ENCODE measurements at places on chromosomes 2 and 18. TPM values are rescaled to one million over a fixed set of nuclear protein-coding genes. Genes with fewer than 3 reads are reported as not detected.

The GPAT2 gene
- 3.9 TPM for total RNA-seq

The TPGS2 gene
- 98.8 TPM for total RNA-seq

The MTA3 gene
- total RNA-seq: 27.2 TPM

The ALK gene
- total RNA-seq: under 0.01 TPM

The FN1 gene
- 3,444 TPM for total RNA-seq

The MYL12B gene
- total RNA-seq: 473 TPM

The TSHZ1 gene
- 4.3 TPM for total RNA-seq

The APCDD1 gene
- 17.3 TPM for total RNA-seq

The TRIM43 gene
- not detected for total RNA-seq

The DRC1 gene
- total RNA-seq: under 0.01 TPM

The SCG2 gene
- total RNA-seq: 0.66 TPM

The RABL2A gene
- 6.9 TPM for total RNA-seq

The PLGLB1 gene
- 0.99 TPM for total RNA-seq

The SKA1 gene
- total RNA-seq: 1.0 TPM

The CLEC4F gene
- not detected for total RNA-seq

The FMNL2 gene
- total RNA-seq: 30.2 TPM

The PARD3B gene
- total RNA-seq: 20.6 TPM

The GKN2 gene
- not detected for total RNA-seq

The RBBP8 gene
- 21.0 TPM for total RNA-seq

The MC5R gene
- not detected for total RNA-seq

The SNORC gene
- 0.83 TPM for total RNA-seq

The RAPGEF4 gene
- 1.3 TPM for total RNA-seq

The MYO7B gene
- total RNA-seq: under 0.01 TPM

The PCARE gene
- total RNA-seq: under 0.01 TPM

The MDH1B gene
- 1.8 TPM for total RNA-seq

The HJURP gene
- 5.8 TPM for total RNA-seq

The C2orf78 gene
- total RNA-seq: not detected

The UGT1A4 gene
- not detected for total RNA-seq

The ZAP70 gene
- not detected for total RNA-seq

The TUBB8B gene
- not detected for total RNA-seq

The ADAM23 gene
- total RNA-seq: 3.1 TPM

The TBR1 gene
- not detected for total RNA-seq

The DAW1 gene
- not detected for total RNA-seq

Data from fibroblast of lung (primary cell).